ENCODE measurements at places on chromosomes 6 and 20.

DNA sequence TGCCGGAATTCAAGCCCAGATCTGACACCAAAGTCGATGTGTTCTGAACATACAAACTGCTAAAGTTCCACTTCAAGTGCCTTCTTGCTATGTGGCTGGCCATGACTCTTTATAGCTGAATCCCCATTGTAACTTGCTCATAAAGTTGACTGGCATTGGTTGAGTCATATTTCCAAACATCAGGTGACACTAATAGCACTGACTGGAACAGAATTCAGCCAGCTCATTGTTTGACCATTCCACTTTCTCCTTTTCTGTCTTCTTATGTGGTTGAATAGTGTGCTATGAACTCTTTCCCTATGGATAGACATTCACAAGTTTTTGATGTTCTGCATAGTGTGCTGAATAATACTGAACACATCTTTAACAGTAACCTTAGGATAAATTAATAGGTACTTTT is 266.2 kb upstream of the ZFP64 start:
- DNase-seq, result no peak

DNA sequence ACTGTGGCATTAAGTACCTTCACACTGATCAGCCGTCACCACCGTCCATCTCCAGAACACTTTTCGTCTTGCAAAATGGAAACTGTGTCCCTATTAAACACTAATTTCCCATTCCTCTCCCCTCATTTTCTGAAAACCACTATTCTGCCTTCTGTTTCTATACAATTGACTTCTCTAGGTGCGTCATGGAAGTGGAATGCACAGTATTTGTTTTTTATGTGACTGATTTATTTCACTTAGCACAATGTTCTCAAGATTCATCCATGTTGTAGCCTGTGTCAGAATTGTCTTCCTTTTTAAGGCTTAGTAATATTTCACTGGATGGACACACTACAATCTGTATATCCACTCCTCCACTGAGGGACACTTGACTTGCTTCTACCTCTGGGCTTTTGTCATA is 53.8 kb upstream of the PDE10A start:
- no peak for DNase-seq

DNA sequence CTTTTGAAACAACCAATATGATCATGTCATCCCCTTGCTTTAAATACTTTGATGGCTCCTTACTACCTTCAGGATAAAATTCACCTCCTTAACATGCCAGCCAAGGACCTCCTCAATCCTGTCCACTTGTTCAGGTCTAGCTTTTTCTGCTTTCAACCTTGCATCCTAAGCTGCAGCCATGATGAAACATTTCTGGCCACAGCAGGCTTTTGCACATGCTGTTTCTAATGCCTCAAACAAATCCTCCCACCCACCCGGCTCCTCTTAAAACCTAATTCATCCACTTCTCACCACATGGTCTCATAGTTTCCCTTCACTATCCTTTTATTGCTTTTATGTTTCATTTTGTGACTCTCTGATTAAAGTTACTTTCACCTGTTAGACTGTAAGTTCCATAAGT is 124.6 kb downstream of the MYB start:
- DNase-seq, result no peak

DNA sequence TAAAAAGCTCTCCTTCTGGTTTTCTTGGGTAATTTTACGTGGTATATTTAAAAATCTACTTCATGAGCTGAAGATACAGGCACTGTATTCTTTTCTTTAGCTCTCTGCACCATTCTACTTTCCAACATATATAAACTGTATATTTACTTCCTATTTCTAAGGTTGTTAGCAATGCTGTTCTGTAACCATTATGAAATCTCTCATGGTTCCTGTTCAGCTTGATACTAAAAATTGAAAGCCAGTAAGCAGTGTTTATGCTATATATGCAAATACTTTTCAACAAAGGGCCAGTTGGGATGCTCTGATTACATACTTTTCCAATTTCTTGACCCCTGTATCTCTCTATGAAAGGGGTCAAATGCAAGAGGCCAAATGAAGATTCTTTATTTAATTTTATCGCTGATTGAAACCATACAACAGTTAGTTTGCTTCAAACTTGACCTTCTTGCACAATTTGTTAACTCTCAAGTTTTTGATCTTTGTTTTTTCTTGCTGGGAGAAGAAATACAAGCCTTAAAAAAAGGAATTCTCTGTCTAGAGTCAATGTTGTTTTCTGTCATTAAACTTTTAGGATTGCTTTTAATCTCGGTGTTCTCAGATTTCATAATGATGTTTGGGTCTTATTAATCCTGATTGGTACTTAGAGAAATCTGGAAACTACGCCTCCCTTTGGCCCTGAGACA is 223.2 kb downstream of the PRL start:
- DNase-seq, result no peak

- DNase-seq, result no peak
Measured at GRCh38 chr6:49541936-49542335, 8.5 kb upstream of the C6orf141 start.

GRCh38 chr20:9686001-9686400 is 152.9 kb downstream of the PAK5 start:
- no peak for DNase-seq

GRCh38 chr6:1365686-1366085 is 23.7 kb upstream of the FOXF2 start:
- no peak for DNase-seq

GRCh38 chr20:62159839-62160238 is 16.3 kb downstream of the SS18L1 start:
- peak; percentile 14 for DNase-seq

DNA sequence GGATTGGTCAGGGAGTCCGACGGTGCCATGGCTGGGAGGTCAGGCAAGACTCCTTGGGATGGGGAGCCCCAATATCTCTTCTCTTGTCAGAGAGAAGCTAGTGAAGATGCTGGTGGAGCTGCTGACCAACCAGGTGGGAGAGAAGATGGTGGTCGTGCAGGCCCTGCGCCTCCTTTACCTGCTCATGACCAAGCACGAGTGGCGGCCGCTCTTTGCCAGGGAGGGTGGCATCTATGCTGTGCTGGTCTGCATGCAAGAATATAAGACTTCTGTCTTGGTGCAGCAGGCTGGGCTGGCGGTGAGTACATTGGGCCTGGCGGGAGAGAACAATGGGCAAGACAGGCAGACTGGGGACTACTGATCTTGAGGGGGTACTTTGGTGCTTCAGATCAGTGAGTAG is 10.9 kb downstream of the CUL9 start:
- no peak for DNase-seq

DNA sequence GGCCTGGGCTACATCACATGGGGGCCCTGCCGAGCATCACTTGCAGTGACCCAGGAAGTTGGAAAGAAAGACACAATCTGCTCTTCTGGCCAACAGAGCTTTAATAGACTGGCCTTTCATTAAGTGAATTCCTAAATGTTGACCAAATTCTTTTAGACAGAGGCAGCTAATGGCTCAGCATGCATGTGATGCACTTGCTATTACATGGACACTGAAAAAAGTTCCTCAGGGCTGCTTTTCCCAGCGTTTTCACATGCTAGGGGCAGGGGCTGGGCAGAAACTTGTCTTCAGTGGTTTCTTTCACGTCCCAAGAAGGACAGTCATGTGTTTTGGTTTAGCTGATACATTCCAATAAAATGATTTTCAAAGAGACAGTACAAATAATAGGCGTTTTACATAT is 651.0 kb upstream of the SLC35B3 start:
- no peak for DNase-seq

DNA sequence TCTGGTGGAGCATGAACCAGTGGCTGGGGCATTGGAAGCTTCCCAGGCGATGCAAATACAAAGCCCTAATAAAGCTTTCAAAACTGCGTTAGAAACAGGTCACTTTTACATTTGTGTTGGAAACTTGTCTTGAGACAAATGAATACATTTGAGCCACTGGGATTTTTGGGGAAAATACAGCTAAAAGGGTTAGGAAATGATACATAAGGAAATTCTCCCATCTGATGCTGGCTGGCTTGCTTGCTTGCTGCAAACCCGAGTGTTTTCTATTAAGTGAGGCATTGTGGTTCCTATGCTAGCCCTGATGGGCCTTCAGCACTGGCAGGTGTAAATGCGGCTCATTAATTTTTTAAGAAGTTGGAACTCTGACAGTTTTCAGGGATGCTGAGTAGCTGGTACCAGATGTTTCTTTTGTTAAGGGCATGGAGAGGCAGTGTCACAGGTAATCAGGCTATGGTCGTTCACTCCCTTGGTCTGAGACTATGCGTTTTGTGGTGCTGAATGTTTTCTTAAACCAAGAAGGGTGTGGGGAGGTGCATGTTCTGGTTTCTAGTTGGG is 35.2 kb downstream of the RREB1 start:
- no peak for DNase-seq

- no peak for DNase-seq
Measured at GRCh38 chr6:5091210-5092069, 6.3 kb downstream of the PPP1R3G start.

- DNase-seq, result peak; percentile 30
Measured at GRCh38 chr6:42452171-42453030, 675 bp upstream of the TRERF1 start.

- DNase-seq, result no peak
Measured at GRCh38 chr20:58374027-58374850, 14.8 kb upstream of the VAPB start.

DNA sequence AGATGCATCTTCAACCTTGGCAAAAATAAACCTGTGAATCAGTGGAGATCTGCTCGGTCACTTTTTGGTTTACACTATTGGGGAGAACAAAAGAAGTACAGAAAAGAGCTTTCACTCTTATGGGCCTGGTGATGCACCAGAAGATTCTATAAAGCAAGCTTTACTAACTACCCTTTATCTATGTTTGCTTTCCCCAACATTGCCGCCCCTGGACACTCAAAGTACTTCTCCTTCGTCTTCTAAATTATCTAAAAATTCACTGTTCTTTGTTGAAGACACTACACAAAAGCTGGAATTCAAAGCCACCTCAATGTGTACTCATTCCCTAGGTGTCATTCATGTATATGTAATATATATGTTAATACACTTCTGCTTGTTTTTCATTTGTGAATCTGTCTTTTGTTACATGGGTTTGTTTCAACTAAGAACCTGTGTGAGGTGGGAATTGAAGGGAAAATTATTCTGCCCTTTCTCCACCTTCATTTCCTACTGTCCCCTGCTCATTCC is 97.9 kb upstream of the BTN3A2 start:
- DNase-seq, result no peak

DNA sequence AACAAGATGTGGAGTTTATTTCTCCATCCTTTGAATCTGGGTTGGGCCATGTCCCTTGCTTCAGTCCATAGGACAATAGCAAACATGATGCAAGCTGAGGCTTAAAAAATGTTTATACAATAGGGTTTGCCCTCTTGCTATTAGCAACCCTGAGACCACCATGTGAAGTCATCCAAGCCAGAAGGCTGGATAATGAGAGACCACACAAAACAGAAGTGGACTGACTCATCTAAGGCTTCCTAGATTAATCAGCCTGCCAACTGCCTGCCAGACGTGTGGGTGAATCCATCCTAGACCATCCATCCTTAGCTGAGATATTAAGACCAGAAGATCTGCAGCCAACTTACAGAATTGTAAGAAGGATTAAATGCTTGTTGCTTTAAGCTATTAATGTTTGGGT is 38.1 kb upstream of the ISM1 start:
- no peak for DNase-seq

- DNase-seq, result no peak
Measured at GRCh38 chr6:39171489-39172376, 56.7 kb upstream of the SAYSD1 start.

DNA sequence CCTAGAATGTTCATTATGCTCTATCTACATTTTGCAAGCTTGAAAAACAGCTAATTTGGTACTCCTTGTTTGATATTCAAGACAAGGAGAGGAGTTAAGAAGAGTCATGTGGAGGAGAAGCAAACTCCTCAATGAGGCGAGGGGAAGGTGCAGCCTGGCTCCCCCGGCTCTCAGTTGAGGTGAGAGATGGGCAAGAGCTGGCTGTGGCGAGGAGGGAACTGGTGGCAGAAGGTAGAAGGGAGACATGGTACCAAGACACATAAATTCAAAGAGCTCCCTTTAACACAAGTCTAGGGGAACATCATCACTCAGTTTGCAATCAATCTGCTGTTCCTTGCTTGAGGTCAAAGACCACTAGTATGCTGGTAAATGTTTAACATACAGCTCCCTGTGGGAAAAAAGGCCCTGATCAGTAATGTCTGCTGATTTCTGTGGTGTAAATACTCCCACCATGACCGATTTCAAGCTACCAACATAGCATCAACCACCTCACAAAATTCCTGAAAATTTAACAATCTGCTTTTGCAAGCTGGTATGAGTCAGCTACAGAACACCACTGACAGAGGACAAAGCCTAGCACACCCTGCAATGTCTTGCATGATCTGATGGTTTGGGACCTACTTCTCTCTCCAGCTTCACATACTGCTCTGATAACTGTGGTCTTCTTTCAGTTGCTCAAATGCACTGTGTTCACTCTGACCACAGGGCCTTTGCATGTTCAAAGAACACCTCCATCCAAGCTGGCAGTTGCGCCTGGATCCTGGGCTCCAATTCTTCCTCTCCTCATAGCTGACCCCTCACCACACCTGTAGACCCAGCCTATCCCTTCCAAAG is 516.3 kb upstream of the CHD6 start:
- no peak for DNase-seq

DNA sequence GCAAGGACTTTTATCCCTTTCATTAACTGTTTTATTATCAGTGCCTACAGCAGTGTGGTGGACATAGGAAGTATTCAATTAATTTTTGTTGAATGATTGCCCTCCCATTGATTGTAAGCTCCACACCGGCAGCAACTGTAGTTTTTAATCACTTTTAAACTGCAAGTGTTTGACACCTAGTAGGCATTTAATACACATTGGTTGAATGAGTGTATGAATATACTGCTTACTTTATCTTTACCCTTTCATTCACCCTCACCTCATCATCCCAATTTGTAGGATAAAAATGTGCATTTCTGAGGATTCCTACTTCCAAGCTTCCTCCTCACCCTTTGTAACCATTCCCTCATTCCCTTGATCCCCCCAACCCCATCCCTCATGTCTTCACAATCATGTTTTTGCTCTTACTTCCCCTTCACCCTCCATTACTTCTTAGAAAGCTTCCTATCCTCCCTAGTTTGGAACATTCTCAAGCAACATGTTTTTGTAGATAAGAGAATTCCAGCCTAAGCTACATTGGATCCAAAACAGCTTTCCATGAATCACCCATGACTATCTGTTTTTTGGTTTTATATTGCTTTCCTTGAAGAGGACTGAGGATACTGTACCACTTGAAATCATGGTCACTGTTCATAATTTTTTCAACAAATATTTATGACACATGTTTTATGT is 955 bp upstream of the SLC26A8 start:
- DNase-seq, result no peak

DNA sequence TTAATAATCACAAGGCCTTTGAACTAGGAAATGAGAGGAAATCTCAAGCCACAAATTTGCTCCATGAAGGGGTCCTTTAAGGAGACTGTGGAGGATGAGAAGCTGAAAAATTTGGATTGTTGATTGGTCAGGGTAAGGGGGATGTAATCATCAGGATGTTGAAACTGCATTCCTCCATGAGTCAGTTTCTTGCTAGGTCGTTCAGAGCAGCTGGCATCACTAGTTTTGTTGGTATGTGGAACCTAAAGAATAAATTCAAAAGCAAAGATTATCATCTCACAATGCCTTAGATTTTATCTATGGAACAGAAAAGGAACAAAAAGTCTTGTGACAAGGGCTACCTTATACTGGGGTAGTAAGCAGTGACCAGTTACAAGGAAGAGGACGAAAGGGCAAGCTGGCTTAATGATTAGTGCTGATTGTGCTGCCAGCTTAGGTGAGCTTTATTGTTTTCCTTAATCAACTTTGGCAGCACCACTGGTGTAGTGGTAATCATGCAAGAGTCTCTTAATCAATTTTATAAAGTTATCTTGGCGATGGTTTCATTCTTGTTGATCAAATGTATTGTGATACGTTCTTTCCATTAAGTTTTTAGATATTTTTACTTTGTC is 36.6 kb downstream of the CRISP2 start:
- no peak for DNase-seq

- no peak for DNase-seq
Measured at GRCh38 chr6:34680802-34681515, 15.6 kb downstream of the ILRUN start.
